Neuronal stem cell (in vitro differentiated cells): ENCODE measurements at places on chromosomes 11 and 22.
A peak's percentile ranks its signal among the peaks of the same experiment; 100 is the strongest.

GRCh38 chr11:12329797-12330196, 47.6 kb upstream of the PARVA start:
- DNase-seq: no peak

DNA sequence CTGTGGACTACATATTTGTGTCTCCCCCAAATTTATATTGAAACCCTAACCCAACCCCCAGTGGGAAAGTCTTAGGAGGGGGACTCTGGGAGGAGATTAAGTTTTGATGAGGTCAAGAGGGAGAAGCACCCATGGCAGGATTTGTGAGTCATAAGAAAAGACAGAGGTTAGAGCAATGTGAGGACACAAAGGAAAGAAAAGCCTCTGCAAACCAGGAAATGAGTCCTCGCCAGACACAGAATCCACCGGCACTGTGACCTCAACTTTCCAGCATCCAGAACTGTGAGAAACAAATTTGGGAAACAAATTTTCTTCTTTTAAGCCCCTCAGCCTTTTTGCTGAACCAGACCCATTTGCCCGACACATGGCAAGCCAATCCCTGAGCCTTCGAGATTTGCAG, 397.0 kb downstream of the NTM start:
- DNase-seq: no peak

DNA sequence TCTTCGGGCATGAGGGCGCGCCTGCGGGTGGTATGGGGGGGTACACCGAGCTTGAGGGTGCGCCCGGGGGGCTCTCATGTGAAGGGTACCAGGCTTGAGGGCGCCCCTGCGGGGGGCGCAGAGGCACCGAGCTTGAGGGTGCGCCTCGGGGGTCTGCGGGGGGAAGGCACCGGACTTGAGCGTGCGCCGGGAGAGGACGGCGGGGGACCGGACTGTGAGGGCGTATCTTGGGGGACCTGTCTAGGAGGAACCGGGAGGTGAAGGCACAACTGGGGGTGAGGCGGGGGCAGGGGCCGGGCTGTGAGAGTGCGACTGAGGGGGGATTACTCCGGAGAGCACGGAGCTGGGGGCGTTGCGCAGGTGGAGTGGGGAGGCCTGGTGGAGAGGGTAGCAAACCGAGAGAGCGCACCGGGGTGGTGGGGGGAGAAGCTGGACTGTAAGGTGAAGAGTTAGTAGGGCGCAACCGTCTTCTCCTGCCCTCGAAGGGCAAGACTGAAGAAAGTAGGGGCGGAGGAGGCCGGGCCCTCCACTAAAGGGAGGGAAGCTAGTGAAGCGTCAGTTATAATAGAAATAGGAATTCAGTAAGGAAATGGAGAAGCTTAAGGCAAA, 1.1 kb upstream of the DDX6 start:
- peak; percentile 20 for DNase-seq

DNA sequence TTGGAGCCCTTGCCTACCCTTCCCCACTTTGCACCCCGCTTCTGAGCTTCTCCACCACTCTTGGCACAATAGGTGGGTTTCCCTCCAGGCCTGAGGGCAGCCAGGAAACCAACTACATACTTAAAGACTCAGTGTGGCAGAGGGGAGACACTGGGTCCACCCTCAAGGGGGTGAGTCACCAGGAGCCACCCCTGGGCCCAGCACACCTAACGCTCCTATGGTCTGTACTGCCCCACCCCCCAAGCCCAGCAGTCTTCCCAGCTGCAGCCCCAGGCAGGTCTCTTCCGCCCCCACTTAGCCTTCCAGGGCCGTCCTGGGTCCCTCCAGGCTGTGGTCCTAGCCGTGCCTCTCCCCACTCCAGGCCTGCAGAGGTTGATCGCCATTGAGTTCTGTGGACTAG, 3.2 kb upstream of the TMPRSS13 start:
- no peak for DNase-seq

DNA sequence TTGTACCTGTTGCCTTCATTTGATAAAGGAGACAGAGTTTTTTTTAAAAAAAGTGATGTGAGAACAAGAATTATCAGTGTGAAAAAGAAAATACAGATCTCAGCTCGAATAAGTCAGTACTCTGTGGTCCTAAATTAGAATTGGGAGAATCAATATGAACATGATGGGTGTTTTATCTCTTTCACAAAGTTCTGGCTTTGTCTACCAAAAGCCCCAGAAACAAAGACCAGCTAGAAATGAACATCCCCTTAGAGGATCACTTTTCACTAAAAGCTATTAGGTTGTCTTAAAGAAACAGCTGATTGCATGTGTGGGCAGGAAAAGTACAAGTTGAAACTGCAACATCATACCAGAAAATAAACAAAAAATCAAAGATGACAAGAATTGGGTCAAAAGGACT, 8.4 kb upstream of the ST14 start:
- DNase-seq: no peak

- DNase-seq: no peak
These were observed 17.1 kb downstream of the OVOL1 start for GRCh38 chr11:65803797-65804492.

GRCh38 chr11:111565114-111565720, 24.7 kb downstream of the LAYN start:
- peak; percentile 47 for DNase-seq

GRCh38 chr11:11407065-11407762, 54.2 kb upstream of the CSNK2A3 start:
- DNase-seq: no peak

DNA sequence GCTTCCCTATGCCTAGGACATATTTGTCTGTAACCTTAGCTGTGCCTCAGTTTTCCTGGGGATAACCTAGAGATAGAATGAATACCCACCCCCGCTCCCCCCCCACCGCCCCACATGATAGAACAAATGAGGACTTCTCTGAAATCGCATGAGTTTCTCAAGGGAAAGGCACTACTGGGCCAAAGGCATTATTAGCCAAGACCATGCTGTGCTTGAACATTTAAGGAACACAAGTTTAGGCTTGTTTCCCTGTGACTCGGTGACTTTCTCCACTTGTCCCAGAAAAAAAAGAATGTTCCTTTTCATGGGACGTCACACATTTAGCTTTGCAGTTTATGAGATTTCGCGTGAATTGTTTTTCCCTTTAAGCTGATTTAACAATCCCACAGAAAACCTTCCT, 51.4 kb upstream of the CRTAM start:
- no peak for DNase-seq

GRCh38 chr11:2555891-2556290, 111.1 kb downstream of the KCNQ1 start:
- DNase-seq: no peak

GRCh38 chr11:71500601-71501021, 26.5 kb upstream of the KRTAP5-7 start:
- no peak for DNase-seq

DNA sequence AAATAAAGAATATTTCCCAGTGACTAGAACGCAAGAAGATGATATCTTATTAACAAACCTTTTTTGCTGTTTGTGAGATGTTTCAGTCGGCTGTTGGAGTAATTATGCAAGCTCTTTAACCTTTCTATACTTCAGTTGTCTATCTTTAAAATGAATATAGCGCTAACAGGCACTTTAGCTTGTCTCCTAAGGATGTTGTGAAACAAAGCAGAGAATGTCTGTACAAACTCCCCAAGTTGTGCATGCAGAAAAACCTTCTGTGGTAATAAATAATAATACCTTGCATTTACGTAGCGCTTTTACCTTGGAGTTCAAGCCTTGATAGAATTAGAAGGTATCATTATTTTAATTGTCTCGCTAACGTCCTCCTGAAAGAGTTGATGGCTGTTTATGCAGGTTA, 1.9 kb upstream of the KDM2A start:
- DNase-seq: no peak

GRCh38 chr11:62401356-62401755, 17.5 kb upstream of the SCGB1A1 start:
- no peak for DNase-seq

DNA sequence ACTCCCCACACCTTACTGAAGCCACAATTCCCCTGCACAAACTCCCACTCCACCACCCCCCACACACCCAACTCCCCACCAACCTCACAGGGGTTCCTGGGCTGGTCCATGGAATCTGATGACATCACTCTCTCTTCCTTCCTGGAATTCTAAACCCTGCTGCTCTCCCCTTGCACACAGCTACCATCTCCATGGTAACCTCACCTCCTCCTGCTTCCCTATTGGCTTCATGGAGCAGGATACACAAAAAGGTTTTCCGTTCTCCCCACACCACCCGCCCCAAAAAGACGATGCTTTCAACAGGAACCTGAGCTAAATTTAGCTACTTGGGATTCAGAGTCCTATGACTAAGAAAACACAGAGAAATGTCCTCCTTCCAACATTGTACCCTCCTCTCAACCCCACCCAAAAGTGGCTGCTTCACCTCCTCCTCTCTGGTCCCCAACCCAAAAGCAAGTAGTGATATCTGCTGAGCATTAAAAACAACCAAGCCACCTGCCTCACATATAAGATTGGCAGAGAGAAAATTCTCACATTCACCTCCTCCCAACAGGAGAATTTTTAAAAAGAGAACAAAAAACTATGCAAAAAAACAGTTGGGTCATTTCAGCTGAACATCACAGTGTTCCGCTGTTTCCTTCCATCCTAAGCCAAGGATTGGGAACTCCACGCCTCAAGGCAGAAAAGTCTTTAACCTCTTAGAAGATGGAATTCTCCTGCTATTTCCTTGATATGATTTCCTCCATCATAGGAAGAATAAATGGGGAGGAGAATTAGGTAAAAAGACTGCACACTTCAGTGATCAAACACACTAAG, 66.9 kb downstream of the RBFOX2 start:
- peak; percentile 79 for DNase-seq

DNA sequence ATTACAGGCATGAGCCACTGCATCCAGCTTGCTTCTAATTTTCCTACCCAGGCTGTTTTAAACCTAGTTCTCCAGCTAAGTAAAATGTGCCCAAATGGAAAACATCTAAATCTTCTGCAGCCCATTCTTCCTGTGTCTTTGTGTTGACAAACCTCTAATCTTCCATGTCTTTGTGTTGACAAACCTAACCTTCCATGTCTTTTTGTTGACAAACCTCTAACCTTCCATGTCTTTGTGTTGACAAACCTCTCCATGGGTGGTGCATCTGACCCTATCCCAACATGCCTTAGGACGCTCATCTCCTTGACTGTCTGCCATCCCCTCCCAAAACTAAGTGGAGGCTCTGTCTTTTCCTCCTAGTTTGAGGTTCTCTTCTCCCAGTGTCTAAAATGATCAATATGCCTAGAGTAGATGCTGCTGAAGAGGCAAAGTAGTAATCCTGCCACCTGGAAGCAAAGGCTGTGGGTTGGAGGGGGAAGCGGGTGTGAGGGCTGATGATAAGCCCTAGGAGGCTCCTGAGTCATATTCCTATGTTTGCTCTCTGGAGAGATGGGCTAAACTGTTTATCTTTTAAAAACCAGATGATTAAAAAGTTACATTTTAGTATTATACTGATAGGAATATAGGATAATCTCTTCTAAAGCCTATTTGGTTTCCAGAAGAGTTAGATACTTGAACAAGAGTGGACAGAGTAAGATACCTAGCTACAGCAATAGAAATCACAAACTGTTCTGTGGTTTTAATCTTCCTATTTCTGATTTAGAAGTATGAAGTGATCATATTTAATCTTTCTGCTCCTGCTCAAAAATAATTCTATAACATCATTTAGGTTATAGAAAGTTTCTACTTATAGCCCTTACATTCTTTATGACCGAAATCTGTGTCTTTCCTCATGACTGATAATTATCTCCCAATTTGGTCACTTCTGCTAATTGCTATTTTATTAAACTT, 7.9 kb downstream of the FEN1 start:
- DNase-seq: no peak
